Amniotic epithelial cell (primary cell): ENCODE measurements at places on chromosomes 3 and 15.
A peak's percentile ranks its signal among the peaks of the same experiment; 100 is the strongest.

- DNase-seq: no peak
Measured at GRCh38 chr15:26759986-26760385, 12.9 kb downstream of the GABRB3 start.

- DNase-seq: no peak
Measured at GRCh38 chr3:114675104-114675503, 381.3 kb downstream of the TIGIT start.

DNA sequence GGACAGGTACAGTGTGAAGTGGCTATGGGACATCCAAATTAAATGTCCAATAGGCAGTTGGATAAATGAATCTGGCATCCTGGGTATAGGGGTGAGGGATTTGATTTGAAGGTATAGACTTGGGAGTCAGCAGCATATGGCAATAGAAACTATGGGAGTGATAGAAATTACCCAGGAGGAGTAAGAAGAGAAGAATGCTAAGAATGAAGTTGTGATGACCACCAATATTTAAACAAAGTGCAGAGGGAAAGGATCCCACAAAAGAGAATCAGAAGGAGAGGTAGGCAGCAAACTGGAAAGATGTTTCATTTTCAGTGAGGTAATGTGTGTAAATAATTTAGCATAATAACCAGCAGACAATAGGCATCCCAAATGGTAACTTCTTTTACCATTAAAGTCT lies 13.8 kb upstream of the MSL2 start:
- DNase-seq: peak; percentile 50

DNA sequence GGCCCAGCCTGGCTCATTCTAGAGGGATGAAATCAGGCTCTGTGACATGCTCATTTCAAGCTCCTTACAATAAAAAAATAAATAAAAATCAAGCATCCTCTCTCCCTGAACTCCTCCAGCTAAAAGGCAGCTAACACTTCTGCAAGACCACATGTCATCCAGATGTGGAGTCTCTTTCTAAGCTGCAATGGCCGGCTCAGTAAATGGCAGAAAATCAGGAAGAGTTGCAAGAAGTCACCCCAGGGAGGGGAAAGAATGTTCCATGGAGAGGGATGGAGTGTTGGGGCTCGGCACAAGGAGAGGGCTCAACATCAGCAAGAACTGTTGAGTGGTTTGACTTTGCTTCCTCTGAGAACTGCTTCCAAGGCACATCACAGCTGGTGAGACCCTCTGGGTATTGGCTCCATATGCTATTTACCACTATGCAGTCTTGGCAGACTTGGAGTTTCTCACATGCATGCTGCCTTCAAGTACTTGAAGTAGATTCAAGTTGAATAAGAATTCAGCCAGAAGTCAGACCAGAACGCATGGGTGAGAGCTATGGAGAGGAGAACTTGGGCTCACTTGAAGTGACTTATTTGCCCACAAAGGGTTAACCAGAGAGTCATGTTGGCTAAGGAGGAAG lies 689.0 kb downstream of the NTRK3 start:
- DNase-seq: no peak

DNA sequence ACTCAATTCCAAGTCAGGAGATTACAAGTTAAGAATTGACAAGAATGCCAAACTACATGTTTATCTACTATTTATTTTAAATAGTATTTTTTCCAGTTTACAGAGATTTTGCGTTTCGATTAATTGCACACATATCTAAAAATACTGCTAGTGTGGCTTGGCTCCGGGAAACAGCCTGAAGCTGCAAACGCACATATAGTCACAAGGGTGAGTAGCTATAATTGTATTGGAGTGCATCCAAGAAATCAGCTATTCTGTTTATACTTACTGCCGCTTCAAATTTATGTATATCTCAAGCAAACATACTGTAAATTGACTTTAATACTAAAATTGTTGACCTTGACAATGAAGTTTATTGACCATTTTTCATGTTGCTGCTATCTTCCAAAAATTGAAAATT lies 77.0 kb upstream of the PLSCR5 start:
- no peak for DNase-seq

GRCh38 chr15:64095795-64096667 lies at the start of gene SNX1:
Gene SNX1 (plus strand): TSS chr15:64095982. CDS start chr15:64096014, 32 bp downstream.
- DNase-seq: peak; percentile 93

GRCh38 chr3:113075588-113075987 lies 84.8 kb downstream of the GTPBP8 start:
- DNase-seq: no peak

GRCh38 chr15:69217381-69217780 lies 56.9 kb downstream of the GLCE start:
- DNase-seq: no peak

- no peak for DNase-seq
Measured at GRCh38 chr3:79843180-79843579, 75.4 kb upstream of the ROBO1 start.

- no peak for DNase-seq
Measured at GRCh38 chr3:114418107-114418506, 124.3 kb downstream of the TIGIT start.

- DNase-seq: peak; percentile 81
Measured at GRCh38 chr3:133531981-133532380, 41.5 kb upstream of the CDV3 start.

- DNase-seq: no peak
Measured at GRCh38 chr3:98003306-98003969, 31.2 kb upstream of the RIOX2 start.

GRCh38 chr3:128315313-128315712 lies 151.4 kb downstream of the DNAJB8 start:
- DNase-seq: no peak

GRCh38 chr3:20488151-20488550 lies 302.1 kb upstream of the SGO1 start:
- DNase-seq: peak; percentile 1

- peak; percentile 83 for DNase-seq
Measured at GRCh38 chr15:65384895-65385869, 7.4 kb upstream of the IGDCC3 start.

GRCh38 chr3:120823156-120823555 lies 80.6 kb downstream of the GTF2E1 start:
- peak; percentile 11 for DNase-seq

- peak; percentile 4 for DNase-seq
Measured at GRCh38 chr3:103052236-103052830, 617.5 kb downstream of the ZPLD1 start.

DNA sequence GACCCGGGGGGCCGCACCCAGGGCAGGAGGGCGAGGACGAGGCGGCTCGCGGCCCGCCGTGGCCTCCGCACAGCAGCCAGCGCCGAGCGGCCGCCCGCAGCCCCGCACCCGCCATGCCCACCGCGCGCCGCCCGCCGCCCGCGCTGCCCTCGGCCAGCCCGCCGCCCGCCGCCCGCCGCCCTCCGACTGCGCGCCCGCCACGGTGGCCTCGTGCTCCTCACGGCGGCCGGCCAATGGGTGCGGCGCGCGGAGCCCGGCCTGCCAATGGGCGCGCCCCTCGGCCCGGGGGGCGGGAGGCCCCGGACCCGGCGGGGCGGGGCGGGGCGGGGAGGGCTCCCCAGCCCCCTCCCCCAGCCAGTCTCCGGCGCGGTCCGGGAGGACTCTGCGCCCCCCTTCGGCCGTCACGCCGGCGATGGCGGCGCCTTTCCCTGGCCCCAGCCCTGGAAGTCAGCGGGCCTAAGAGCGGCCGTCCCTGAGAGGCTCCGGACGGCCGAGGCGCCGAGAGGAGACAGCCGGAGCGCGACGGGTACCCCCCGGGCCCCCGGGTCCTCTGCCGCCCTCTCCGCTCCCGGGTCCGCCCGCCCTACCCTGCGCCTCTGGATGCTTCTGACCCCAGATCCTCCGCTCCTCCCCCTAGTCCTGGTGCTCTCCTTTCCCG lies at the start of gene NT5DC2:
TSS of gene NT5DC2 (minus strand) at position 235 of the 658 bp plus-strand sequence. CDS start at position 115, 120 bp downstream.
- peak; percentile 47 for DNase-seq

- DNase-seq: no peak
Measured at GRCh38 chr3:141233457-141234161, 2.0 kb downstream of the PXYLP1 start.
